ENCODE measurements at places on chromosomes 1 and 21.

GRCh38 chr21:31909153-31910073 lies 36.6 kb downstream of the HUNK start:
- DNase-seq, result no peak

GRCh38 chr1:19384772-19385187 lies 72.7 kb downstream of the SLC66A1 start:
- no peak for DNase-seq

GRCh38 chr1:212622467-212622866 lies 13.9 kb downstream of the ATF3 start:
- no peak for DNase-seq

DNA sequence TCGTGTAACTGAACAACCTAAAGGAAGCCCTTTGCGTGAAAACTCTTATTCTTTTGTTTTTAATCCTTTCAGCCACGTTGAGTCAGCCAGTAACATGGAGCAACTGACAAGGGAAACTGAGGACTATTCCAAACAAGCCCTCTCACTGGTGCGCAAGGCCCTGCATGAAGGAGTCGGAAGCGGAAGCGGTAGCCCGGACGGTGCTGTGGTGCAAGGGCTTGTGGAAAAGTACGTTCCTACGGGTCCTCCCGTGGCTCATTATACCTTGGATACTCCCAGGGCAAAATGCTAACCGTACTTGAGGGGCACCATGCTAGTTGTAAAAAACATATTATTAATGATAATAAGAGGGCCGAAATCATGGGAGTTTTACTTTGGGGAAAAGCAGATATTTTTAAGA lies 49.4 kb downstream of the LAMC2 start:
- no peak for DNase-seq

- no peak for DNase-seq
Observed at GRCh38 chr21:18443701-18444100, 40.1 kb upstream of the TMPRSS15 start.

GRCh38 chr21:34133802-34134201 lies 60.4 kb downstream of the MRPS6 start:
- DNase-seq, result no peak

DNA sequence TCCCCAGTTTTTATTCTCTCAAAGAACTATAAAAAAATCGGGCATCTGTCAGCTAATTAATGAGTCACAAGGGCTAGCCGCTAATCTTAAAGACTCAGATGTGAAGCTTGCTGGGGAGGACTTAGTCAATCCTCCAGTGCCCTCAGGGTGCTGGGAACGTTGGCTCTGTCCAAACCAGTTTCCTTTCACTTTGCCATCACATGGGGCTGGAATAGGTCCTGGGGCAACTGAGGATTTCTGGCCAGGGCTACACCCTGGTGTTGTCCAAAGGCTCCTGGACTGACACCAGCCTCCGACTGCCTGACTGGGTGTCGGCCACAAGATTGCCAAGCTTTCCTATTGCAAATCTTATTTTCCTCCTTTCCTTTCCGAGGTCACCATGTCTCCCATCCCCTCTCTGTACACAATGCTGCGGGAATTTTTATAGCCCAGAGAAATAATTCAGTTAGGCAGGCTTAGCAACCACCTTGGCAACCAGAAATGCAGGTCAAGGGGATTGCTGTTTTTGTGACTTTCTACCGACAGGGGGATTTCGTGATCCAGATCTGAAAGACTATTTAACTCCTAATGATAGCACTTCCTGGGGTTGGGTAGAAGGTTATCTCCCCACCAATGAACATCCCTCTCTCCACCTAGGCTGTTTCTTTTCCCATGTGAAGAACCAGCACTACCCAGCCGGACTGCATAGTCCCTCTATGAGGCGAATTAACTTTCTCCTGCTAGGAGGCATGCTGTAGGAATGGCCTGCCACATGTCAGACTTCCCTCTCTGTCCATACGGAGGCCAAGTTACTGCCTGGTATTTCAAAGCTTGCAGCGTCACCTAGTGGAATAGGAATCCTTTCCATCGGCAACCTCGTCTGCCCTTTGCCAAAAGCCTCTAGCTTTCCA lies 29.9 kb upstream of the CTBS start:
- no peak for DNase-seq

DNA sequence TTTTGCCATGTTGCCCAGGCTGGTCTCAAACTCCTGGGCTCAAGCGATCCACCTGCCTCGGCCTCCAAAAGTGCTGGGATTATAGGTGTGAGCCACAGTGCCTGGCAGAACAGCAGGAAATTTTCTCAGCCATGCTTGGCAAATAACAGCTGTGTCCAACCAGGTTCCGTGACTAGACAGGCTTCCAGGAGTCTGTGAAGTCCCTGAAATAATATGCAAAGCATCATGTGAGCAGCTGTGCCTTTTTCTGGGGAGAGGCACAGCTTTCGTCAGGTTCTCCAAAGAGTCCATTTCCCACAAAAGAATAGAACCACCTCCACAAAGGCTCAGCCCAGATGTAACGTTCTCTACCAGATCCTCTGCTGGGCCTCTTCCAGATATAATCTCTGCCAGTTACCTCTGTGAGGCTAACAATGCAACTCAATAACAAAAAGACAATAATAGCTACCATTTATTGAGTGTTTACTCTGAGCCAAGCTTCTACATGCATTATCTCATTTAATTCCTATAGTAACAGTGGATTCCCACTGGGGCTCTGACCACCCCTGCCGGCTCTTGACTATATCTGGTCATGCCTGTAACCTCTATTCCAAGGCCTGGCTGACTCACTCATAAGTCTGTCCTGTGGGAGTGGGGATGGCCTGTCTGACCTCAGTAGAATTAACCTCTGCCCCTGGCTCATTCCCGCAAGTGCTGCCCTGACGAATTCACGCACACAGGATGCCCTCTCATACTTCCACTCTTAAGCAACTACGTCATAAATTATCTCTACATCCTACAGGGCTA lies 4.0 kb upstream of the NKAIN1 start:
- DNase-seq, result no peak

GRCh38 chr1:51414811-51415210 lies 84.4 kb upstream of the TTC39A start:
- DNase-seq, result no peak

- DNase-seq, result no peak
Observed at GRCh38 chr1:22654692-22655091, 1.7 kb downstream of the C1QB start.

GRCh38 chr1:15304708-15305467 lies 57.9 kb downstream of the FHAD1 start:
- DNase-seq, result peak; percentile 59

- no peak for DNase-seq
Observed at GRCh38 chr1:33880305-33880704, 16.4 kb downstream of the HMGB4 start.

- no peak for DNase-seq
Observed at GRCh38 chr1:29379443-29380073, 143.2 kb downstream of the PTPRU start.

DNA sequence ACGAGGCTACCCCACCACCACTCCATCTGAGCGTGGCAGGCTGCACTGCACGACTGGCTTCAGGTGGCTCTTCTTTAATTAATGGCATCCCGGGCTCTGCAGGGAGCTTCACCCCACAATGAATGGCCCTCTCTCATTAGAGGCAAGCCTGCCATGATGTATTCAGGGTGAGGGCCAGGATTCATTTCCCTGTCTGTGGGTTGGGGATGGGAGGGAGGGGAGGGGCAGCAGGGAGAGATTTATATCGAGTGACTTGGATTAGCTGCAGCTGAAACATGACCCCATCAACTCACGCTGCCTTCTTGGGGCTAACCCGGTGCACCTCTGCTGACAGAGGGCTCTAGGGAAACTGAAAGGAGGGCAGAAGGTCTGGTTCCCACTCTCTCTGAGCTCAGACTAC lies 54.2 kb downstream of the ERI3 start:
- DNase-seq, result no peak

DNA sequence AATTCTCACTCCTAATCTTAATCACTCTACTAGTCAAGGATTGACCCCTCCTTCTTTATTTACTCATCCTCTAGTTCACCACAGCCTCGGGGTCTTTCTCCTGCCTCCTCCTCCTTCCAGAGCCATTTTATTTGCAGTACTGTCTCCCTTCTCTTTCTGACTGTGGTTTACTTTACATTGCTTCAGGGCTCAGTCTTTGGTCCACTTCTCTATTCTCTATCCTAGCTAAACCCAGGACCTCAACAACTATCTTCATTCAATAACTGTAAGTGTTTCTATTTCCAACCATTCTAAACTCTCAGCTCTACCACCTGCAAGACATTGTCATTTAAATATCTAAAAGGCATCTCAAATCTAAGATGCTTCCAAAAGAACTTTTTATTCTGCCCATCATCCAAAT lies 493.8 kb downstream of the TTLL7 start:
- no peak for DNase-seq

DNA sequence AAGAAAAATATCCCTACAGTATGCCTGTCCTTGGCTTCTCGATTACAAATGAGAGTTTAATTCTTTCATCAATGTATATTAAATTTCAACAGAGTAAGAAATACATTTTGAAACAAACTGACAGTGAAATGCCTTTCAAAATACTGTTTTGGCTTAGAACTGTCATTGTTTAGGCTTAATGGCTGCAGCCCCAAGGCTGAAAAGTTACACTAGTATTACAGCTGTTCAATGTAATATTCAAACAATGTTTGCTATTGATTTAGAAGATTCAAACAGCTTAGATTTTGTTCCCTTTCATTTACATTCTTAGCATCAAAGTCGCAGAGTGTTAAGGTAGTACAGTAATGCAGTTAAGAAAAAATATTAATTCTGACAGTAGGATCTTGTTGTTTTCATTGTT lies 882.9 kb upstream of the ADGRL2 start:
- no peak for DNase-seq

GRCh38 chr1:170063109-170063826 lies 11.2 kb downstream of the KIFAP3 start:
- DNase-seq, result no peak

DNA sequence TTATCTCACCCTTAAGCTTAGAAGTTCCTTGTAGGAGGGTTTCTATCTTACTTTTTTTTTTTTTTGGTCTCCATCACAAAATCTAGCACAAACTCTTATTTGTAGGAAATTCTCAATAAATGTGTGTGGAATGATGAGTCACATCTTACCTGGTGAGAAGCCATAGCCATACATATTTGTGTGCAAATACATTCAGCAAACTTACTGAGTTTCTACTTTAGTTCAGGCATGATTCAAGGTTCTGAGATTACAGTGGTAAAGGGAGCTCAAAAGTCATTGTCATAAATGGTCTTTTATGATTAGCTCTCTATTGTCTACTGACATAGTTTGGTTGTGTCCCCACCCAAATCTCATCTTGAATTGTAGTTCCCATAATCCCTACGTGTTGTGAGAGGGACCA lies 193.1 kb upstream of the UBE2U start:
- DNase-seq, result no peak

- DNase-seq, result no peak
Observed at GRCh38 chr1:78419309-78419708, 71.5 kb upstream of the PTGFR start.

DNA sequence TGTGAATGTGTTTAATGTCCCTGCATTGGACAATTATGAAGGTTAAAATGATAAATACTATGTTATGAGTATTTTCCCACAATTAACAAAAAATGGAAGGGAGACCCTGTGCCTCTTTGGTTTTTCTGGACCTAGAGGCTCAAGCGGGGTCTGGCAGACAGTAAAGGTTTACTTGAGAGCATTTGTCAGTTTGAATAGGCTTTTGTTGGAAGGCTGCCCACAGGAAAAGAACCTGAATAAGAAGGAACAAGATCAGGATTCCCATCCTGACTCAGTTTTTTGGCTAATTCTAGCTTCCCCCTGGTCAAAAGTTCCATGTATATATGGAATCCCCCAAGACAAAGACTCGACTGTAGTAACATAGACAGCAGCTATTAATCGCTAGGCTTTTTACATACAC lies 150.9 kb upstream of the JUN start:
- no peak for DNase-seq

DNA sequence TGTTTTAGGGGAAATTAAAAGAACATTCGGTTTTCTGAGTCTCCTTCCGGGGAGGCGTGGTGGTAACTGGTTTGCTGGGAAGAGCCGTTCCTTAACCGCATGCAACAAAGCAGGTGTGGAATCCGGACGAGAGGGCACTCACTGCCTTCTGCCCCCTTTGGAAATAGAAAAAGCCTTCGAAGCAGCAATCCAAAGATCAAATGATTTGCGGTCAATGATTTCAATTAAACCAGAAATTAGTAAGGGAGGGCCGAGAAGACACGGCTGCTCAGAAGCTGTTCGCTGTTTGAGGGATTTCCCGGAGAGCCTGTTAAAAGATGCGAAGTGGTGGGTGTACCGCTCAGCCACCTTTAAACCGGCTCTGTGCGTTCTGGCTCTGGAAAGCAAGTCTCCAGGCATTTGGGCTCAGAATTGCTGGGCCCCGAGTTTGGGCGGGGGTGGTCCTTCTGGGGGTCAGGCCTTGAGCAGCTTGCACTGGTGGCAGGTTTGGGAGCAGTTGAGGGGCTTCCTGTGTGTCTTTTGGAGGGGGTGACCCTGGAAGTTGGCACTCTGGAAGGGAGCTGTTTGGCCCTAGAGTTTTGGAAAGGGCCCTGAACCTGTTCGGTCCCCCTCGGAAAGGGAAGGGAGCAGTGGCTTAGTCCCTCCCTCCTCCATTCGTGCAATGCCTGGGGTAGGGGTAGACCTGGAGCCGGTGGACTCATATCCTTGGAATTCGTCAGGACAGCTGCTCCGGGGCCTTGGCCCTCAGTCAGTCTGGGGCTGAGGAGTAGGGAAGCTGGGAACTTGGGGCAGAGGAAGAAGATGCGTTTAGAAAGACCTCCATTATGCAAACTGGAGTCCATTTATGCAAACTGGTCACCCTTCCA lies 3.1 kb downstream of the SIM2 start:
- no peak for DNase-seq

GRCh38 chr1:44239331-44239960 lies 26.2 kb downstream of the DMAP1 start:
- DNase-seq, result no peak

GRCh38 chr21:31195334-31196015 lies 148.6 kb downstream of the TIAM1 start:
- no peak for DNase-seq

GRCh38 chr1:226872437-226872836 lies 2.0 kb downstream of the PSEN2 start:
- DNase-seq, result no peak

DNA sequence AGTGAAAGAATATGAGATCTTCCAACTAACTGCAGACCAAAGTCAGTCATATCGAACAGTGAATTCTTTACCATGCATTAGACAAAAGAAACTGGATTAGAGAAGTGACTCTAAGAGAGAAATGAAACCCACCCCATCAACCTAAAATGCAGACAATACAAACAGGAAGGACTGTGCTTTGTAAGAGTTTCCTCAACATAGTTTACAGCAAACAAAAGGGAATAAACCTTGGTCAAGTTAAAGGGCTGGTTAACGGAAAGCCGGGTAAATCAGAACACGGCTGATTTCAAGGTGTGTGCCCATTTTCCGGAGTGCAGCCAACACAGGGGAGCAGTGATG lies 39.2 kb downstream of the SIPA1L2 start:
- no peak for DNase-seq

GRCh38 chr1:117523111-117523510 lies 82.7 kb upstream of the TENT5C start:
- no peak for DNase-seq

DNA sequence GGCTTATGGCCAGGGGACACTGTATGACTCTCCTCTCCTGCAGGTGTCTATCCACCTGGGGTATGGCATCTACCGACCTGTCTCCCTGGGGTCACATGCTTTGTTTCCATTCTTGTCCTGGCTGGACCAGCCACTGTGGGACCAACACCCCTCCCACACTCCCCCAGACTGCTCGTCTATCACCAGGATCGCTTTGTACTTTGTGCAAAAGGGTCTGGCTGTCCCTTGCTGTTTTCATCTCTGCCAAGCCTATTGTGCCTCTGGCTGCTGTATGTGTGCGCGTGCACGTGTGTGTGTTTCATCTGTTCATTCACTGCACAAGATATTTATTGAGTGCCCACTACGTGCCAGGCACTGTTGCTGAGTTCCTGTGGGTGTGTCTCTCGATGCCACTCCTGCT lies 25.5 kb downstream of the ETNK2 start:
- no peak for DNase-seq

Data from effector CD4-positive, alpha-beta T cell (primary cell).